ENCODE measurements at places on chromosomes 4 and X.
A peak's percentile ranks its signal among the peaks of the same experiment; 100 is the strongest.

DNA sequence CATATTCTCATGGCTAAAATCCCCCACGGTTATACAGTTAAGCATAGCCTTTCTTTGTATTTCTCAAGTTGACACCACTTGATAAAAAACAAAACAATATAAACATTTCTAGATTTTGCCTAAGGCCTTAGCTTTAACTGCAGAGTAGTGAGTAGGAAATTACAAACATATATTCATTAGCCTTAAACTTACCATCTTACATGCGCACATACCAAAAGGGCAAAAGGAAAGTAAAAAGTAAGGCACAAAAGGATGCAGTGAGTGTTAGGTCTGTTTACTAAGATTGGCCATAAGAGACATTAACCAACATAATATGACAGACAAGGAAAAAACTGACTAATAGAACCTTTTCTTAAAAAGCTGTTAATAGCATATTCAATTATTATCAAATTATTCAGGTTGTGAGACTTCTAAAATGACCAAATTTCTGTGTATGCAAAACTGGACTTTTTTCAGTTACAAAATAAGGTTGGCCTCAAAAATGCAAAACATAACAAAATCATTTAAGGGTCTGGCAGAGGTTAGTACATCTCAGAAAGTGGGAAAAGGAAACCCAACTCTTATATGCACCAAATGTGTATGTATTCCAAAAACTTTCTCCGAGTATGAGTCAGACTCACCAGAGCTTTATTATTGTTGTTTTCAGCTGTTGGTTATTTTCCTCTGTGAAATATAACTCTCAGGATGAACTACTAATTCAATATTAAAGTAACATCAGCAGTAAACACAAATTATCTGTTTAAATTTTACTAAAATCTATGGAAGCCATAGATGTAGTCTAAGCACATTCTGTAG lies 39.9 kb downstream of the SEPSECS start:
- no peak for DNase-seq

DNA sequence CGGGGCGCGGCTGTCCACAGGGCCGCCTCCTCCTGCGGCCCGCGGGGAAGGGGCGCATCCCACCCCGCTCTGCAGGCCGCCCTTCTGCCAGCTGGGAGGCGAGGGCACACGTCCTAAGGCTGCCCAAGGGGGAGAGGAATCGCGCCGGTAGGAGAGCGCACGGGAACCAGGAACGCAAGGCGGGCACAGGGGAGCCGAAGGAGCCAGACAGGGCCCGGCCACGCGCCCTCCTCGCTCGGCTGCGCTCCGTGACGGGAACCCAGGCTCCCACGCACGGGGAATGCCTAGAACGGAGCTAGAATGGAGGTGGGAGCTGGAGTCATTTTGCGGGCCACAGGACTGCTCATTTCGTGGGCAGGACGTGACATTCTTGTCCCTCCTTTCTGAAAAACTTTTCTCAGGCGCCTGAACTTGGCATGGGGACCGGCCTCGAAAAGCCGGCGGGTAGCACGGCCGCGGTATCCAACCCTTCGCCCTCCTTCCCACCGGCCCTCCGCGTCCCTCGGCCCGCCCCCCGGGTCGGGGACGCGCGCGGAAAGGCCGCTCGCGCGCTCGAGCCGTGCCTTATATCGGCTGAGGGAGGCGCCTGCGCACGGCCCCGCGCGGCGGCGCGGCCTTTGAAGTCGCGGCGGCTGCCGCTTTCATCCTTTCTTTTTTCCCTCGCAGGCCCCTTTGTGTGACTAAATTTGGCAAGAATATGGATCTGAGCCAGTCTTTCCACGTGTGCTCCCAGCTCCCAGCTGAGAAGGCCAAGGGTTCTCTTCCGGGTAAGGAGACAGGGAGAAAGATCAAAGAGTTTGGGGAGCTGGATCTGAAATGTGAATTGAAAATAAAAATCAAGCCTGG lies 4.2 kb upstream of the LEF1 start:
- peak; percentile 46 for DNase-seq

- no peak for DNase-seq
Observed at GRCh38 chrX:50202539-50202938, 1.7 kb upstream of the AKAP4 start.

DNA sequence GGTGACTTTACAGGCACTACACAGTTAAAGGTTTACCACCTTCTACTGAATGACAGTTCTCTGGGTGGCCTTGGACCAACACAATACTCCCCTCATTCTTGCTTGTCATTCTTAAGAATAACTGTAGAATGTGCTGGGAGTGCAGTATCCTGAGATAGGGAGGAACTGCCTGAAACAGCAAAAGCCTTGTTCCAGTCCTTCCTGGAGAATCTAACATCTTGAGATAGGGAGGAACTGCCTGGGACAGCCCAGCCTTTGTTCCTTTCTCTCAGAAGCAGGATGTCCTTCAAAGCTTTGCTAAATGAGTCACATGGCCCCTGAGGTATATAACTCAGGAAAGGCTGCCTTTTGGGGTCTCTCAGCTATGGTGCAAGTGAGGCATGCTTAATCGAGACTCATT lies 145.7 kb upstream of the MBNL3 start:
- DNase-seq: no peak

- DNase-seq: no peak
Observed at GRCh38 chrX:103530545-103530944, 11.3 kb upstream of the RAB40A start.

DNA sequence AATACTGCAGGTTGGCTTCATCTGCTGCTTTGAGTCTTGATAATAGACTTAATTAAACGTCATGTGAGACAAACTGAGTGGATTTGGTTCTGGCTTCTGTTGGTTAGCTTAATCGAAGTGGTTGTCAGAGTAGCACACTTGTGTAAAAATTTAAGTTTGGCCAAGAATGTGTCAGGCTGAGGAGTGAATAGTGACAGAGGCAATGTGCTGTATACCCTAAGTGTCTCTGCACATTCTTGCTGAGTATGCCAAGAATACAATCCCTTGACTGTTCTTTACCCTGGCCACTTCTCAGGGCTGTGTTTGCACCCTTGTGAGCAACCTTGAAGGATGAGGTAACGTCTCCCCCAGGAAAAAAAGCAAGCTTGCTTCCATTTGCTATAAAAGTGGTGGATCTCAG lies 14.9 kb downstream of the RPS3A start:
- DNase-seq: no peak

GRCh38 chr4:10565166-10565780 lies 108.0 kb upstream of the ZNF518B start:
- DNase-seq: no peak

DNA sequence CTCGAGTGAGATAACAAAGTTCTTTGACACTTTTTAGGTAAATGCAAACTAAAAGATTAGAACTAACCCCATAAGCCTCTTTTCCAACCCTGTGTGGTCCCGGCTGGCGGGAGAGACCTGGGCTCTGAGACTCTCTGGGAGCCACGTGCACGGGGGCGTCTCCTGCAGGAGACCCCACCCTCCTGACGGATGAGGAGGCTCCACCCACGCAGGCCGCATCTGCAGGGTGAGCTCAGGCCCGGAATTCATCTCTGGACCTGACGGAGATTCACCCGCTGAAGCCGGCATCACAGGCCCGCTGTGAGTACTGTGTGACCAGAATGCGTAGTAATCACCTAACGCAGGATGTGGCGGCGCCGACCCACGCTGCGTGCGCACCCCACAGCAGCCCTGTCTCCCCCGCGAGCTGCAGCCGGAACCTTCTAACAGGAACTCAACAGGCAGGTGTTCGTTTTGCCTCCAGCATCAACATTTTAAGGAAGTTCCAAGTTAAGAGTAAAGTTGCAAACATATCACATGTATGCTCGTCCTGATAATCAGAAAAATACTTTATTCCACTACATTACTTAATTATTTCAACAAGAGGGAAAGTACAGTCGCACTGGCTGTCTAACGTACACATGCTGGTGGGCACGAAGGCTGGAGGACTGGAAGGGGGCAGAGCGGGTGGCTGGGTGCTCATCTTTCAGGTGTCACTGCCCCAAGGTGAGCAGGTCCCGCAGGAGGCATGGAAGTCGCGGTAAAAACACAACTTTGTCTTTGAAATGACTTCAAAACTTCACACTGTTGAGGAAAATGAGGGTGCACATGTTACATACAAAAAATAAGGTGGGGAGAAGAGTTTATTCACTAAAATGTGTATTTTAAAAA lies 44.5 kb downstream of the FGFRL1 start:
- DNase-seq: peak; percentile 58

Data from stimulated activated CD4-positive, alpha-beta T cell treated with anti-CD3 and anti-CD28 coated beads, Interleukin-15, amount 100 ng/mL, for 1 hour (primary cell).